ENCODE measurements at places on chromosomes 11 and 22.

- DNase-seq = no peak
Measured at GRCh38 chr11:118768690-118769089, 22.3 kb downstream of the DDX6 start.

GRCh38 chr22:23236026-23236425, 55.7 kb downstream of the BCR start:
- DNase-seq = no peak

DNA sequence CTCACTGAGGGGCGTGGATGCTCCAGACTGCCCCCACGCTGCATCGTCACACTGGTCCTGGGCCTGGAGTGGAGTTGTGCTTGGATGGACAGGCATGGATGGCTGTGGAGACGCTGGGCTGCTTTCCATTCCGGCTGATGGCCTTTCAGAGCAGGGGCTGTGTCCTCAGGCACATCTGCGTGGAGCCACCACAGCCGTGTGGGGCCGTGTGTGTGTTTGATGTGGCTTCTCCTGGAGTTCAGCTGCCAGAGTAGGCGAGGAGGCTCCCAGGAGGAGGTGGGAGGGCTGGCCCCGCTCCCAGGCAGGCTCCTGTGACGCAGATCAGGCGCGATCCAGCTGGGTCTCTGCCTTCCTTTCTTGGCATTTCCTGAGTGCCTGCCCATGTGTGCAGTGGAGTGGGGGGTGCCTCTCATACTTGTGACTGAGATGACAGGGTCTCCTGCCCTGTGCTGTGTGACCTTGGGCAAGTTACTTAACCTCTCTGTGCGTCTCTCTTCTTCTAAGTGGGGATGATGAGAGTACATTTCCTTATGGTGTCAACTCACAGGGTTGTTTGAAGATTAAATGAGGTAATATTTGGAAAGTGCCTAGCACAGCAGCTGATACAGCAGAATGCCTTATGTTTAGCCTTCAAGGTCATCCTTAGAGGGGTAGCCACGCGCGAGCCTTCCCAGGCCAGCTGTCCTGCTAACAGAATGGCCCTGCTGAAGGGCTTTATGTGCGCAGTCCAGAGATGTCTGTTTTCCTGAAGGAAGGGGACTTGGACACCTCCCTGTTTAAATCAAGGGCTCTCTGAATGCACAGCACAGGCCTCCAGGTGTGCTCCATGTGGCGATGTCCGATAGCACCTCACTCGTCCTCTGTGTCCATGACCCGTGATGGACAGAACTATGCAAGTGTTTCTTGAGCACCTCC, 33.5 kb downstream of the GLB1L2 start:
- DNase-seq = no peak

DNA sequence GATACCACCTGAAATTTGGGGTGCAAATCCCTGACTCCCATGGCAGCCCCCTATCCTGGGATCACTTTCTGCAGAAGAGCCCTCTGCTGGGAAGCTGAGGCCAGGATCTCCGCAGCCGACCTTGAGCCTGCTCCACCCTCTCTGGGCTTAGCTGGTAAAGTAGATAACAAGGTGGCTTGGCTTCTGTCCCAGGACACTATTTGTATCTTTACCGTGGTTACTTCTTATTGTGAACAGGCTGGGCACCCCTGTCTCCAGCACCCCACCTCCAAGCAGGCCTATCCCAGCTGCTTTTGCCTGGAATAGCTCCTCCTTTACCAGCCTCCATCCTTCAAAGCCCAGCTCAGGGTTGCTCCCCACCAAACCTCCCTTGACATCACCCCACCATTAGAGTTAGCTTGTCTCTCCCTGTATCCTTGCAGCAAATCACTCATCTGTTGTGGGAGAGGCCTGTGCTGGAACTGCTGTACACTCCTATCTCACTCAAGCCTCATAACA, 35.2 kb upstream of the P2RY2 start:
- no peak for DNase-seq

DNA sequence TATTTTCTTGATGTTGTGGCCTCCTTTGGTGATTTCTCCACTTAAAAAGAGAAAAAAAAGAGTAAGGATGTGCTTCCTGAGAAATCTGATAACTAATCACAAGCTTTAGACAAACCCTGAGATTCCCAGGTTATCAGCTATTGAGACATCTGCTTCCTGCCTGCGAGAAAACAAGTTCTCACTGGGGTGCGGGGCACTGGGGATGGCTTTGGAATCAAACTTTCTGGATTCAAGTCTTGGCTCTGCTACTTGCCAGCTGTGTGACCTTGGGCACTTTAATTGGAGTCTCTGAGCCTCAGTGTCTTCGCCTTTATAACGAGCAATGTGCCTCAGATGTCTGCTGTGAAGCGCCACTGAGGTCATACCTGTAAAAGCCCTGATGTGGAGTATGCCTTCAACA, 152.5 kb upstream of the NAV2 start:
- DNase-seq = no peak

GRCh38 chr11:4664786-4665185, 21.0 kb downstream of the OR51E1 start:
- no peak for DNase-seq

- peak; percentile 87 for DNase-seq
Measured at GRCh38 chr22:29470159-29470855, 9.7 kb upstream of the NEFH start.

DNA sequence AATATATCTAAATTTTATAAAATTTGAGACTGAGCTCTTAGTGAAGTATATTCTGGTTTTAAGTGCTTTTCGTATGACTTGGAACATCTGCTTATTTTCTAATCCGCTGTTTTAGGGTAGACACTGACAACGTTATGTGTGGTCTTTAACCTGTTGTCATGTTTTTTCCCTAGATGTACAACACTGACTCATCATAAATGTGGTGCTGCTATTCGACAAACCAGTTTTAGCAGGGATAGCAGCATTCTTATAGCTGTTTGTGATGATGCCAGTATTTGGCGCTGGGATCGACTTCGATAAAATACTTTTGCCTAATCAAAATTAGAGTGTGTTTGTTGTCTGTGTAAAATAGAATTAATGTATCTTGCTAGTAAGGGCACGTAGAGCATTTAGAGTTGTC, 23.8 kb upstream of the HIKESHI start:
- no peak for DNase-seq

DNA sequence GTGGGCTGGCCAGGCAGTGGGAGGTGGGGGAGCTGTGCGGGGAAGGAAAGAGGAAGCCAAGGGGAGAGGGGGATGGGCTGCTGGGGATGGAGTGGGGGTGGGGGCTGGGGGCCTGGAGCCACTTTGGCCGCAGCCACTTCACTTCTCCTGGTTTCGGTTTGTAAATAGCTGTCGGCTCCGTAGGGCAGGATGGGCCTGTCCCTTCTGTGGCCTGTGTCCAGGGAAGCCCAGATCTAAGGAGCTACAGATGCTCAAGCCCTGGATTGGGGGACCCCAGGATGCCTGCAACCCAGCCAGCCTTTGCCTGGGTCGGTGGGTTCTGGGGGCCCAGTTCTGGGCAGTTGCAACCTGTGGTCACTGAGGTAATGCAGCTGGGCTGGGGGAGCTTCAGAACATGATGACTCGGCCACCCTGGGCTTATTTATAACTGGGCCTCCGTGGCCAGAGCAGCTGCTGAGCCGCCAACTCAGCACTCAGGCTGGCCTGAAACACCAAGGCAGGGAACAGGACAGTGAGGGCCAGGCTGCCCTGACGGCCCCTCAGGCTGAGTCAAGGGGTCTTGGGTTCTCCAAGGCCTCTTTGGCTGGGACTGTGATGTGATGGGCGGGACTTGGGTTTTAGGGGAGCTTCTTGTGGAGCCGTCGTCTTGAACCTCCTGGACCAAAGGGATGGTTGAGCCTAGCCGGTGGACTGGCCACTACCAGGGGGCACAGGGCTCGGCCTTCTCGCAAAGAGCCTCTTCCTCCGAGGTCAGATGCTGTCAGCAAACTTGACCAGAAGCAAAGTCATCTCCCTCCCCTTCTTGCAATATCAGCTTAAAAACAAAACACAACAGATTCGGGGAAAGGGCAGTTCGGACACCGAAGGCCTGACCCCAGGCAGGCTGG, 15.0 kb upstream of the SLC39A13 start:
- no peak for DNase-seq

DNA sequence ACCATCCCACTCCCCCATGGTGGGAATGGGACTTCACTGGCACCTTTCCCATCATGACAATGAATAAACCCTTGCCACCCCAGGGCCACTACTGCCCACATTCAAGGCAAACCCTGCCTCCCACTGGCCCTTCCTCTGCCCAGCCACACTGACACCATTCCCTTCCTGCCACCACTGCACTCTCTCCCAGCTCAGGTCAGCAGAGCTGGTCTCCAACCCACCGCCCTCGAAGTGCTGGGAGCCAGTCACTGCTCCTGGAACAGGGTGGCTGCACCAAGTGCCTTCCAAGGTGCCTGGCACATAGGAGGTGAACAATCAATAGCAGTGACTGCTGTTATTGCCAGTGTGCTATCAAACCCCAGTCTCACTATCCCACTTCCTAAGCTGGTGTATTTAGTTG, 27.1 kb downstream of the PRDM10 start:
- no peak for DNase-seq

GRCh38 chr11:118614511-118614910, 7.1 kb downstream of the PHLDB1 start:
- DNase-seq = no peak

- DNase-seq = no peak
Measured at GRCh38 chr11:13889552-13890249, 72.8 kb upstream of the SPON1 start.

DNA sequence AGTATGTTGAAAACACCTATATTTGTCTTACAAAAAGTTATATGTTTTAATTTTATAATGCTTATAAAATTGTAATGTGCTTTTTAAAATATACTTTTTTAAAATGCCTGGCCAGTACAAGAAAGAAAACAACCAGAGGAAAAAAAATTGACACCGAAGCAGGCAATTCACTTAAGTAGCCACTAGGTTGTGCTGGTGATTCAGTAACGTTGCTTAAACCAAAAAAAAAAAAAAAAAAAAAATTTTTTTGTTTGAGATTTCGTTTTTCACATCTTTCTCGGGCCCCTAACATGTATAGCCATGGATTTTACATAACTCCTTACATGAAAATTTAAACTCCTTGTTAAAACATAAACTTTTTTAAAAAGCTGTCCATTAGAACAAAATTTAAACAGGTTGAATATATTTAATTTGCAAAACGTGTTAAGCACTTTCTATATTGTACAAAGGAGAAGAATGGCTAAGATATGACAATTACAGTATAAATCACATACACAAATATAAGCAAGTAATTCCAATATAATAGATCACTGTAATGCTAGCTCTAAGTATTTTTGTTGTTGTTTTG, 9.2 kb downstream of the OR8B4 start:
- DNase-seq = no peak

DNA sequence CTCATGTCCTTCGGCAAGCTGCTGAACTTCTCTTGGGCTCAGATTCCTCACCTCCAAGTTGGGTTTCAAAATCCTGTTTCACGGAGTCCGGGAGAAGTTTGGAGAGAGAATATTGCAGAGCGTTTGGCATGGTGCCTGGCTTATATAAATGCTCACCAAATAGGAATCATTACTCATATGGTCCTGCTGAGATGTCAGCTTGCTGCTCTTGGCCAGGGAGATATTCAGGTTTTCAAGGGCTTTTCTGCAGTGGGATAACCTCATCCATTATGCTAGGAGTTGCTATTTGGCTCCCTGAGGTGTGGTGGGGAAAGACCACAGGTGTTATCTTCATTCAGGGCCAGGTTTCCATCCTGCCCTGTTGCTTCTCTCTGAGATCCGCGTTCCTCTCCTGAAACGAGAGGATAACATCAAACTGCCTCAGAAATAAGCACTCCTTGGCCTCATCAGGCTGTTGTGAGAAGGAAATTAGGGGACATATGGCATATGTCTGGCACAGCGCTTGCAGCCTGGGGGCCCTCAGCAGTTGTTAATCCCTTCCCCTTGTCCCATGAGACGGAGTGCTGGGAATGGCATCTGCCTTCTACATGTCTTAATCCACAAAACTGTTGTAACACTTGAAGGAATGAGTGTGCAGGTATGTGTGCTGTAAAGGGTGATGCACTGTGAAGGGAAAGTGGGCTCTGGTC, 29.9 kb upstream of the ACER3 start:
- no peak for DNase-seq

DNA sequence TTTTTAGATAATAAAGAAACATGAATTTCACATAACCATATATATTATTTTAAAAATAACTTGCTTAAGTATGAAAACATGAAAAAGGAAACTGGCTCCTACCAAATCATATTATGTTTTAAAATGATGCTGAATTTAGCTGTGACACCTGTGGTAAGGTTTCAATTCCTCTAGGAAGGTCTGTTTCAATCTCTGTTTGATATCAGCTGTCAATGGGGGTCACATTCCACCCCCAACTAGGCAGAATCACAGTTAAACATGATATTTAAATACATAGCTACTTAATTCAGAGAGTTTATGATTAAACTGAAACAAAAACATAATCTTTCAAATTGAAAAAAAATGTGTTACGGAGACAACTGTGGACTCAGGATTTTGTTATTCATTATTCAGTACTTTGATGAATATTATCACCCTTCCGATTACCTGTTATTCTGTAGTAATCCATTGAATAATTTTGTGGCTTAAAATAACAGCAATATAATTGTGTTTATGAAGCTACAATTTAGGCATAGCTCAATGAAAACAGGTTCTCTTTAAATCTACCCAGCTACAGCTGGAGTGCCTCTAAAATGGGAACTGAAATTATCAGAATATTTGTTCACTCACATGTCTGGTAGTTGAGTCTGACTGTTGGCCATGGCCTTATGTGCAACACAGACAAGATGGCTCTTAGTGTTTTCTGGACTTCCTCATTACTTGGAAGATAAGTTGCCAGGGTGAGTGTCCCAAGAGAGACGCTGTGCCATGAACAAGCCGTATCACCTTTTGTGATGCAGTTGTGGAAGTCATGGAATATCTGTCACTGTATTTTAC, 244.6 kb upstream of the ANO3 start:
- no peak for DNase-seq

DNA sequence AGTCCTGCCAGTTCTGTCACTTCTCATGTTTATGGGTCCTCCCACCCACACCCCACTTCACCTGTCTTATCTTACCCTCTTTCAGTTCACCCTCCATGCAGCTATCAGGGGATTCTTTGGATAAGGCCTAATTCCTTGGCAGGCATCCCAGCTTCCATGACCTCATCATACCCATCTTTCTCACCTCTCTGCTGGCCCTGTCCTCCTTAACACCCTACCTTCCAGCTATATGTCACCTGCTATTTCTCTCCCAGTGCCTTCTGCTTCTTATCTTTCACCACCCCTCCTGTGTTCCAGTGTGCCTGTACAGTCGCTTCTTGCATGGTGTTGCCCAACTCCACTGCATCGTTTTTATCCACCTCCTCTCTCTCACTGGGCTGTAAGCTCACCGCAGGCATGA, 28.3 kb downstream of the SNU13 start:
- DNase-seq = no peak

All from stimulated activated CD8-positive, alpha-beta memory T cell treated with anti-CD3 and anti-CD28 coated beads, Interleukin-4, amount 100 ng/mL, for 48 hours (primary cell).